ENCODE measurements at places on chromosomes 3 and 15. TPM values are rescaled to one million over a fixed set of nuclear protein-coding genes. Genes with fewer than 3 reads are reported as not detected.

- H3K4me3 ChIP-seq: no peak overlapping the region
- H3K36me3 ChIP-seq: peaks cover 3% of the 10 kb centered on the region
- DNase-seq: no peak
- H3K4me1 ChIP-seq: no peaks in the 10 kb centered on the region
Measured at GRCh38 chr3:11532931-11533391, 110.8 kb downstream of the VGLL4 start.

DNA sequence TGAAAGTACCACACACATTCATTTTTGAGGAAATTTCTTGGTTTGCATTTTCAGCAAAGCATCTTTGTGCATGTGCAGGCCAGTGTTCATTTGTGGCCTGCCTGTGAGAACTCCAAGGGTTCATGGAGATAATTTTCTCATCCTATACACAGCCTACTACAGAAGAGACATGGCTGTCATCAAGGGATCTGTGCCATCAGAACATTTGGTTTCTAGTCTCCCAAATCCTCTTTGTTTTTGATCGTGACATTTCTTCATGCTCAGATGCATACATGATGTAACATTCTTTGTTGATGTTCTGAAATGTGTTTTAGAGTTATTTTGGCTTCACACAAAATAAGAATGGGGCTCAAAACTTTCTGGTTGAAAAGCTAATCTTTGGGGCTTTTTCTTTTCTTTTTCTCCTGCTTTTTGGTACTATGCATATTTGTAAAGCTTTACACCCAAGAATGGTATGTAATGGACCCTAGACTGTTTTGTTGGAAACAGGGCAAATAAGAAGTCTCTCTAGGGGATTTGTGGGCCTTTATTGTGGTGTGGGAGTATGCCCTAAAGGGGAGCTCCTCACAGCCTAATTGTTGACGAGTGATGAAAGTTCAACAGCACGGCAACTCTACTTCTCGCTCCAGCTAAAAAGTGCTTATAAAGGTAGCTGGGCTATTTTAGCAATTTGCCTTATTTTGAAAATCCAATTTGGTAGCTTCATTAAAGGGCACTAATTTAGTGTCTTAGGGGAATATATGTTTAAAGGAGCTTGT, 3.2 kb upstream of the ARPP21 start:
- H3K4me3 ChIP-seq: no peak overlapping the region
- DNase-seq: no peak
- H3K27ac ChIP-seq: no peak overlapping the region
- H3K4me1 ChIP-seq: peaks cover 3% of the 10 kb centered on the region
- peaks cover 29% of the 10 kb centered on the region for H3K27me3 ChIP-seq
- peaks cover 2% of the 10 kb centered on the region for H3K36me3 ChIP-seq

GRCh38 chr3:154168998-154169795, 48.0 kb downstream of the ARHGEF26 start:
- no peak overlapping the region for H3K27ac ChIP-seq
- peaks cover 7% of the 10 kb centered on the region for H3K27me3 ChIP-seq
- H3K4me1 ChIP-seq: no peaks in the 10 kb centered on the region
- H3K36me3 ChIP-seq: no peaks in the 10 kb centered on the region
- H3K4me3 ChIP-seq: no peak overlapping the region

GRCh38 chr15:85337425-85338074, 42.9 kb upstream of the AKAP13 start:
- DNase-seq: no peak
- no peaks in the 10 kb centered on the region for H3K27me3 ChIP-seq
- peaks cover 6% of the 10 kb centered on the region for H3K36me3 ChIP-seq
- H3K4me3 ChIP-seq: no peak overlapping the region

- DNase-seq: no peak
- no peaks in the 10 kb centered on the region for H3K36me3 ChIP-seq
- H3K4me3 ChIP-seq: no peak overlapping the region
- H3K27me3 ChIP-seq: peaks cover 3% of the 10 kb centered on the region
- H3K4me1 ChIP-seq: peaks cover 2% of the 10 kb centered on the region
- H3K27ac ChIP-seq: no peak overlapping the region
Measured at GRCh38 chr15:65334586-65335231, 30.2 kb downstream of the RNU5B-1 start.

DNA sequence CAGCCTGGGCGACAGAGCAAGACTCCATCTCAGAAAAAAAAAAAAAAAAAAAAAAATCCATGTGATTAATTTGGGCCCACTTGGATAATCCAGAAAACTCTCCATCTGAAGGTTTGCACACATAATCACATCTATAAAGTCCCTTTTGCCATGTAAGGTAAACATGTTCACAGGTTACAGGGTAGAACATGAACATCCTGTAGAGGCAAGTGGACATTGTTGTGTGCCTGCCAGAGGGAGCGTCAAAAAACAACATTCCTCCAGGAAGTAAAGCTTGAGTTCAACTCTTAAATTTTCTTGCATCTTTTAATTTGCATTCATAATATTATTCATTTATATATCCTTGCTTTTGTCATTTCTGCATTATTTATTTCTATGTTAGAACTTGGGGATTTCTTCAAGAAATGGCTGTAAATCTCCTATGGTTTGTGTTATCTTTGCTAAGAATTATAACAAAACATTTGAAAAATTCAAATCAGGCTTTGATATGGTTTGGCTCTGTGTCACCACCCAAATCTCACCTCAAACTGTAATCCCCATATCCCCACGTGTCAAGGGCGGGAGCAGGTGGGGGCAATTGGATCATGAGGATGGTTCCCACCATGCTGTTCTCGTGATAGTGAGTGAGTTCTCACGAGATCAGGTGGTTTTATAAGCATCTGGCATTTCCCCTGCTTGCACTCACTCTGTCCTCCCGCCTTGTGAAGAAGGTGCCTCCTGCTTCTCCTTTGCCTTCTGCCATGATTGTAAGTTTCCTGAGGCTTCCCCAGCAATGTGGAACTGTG, 11.3 kb upstream of the TTBK2 start:
- peaks cover 2% of the 10 kb centered on the region for H3K27me3 ChIP-seq
- H3K4me3 ChIP-seq: no peak overlapping the region
- no peaks in the 10 kb centered on the region for H3K36me3 ChIP-seq
- H3K27ac ChIP-seq: no peak overlapping the region
- H3K4me1 ChIP-seq: no peaks in the 10 kb centered on the region

- no peaks in the 10 kb centered on the region for H3K27me3 ChIP-seq
- no peak for DNase-seq
- no peaks in the 10 kb centered on the region for H3K36me3 ChIP-seq
- no peaks in the 10 kb centered on the region for H3K4me1 ChIP-seq
Measured at GRCh38 chr3:110267304-110267845, 804.2 kb upstream of the NECTIN3 start.

- H3K27me3 ChIP-seq: no peaks in the 10 kb centered on the region
- no peak for DNase-seq
- no peak overlapping the region for H3K27ac ChIP-seq
- H3K4me3 ChIP-seq: no peak overlapping the region
Measured at GRCh38 chr15:88472225-88472624, 4.7 kb downstream of the MRPS11 start.

- no peaks in the 10 kb centered on the region for H3K4me1 ChIP-seq
- H3K36me3 ChIP-seq: no peaks in the 10 kb centered on the region
- no peak overlapping the region for H3K27ac ChIP-seq
Measured at GRCh38 chr3:181488536-181488935, 223.2 kb upstream of the SOX2 start.

DNA sequence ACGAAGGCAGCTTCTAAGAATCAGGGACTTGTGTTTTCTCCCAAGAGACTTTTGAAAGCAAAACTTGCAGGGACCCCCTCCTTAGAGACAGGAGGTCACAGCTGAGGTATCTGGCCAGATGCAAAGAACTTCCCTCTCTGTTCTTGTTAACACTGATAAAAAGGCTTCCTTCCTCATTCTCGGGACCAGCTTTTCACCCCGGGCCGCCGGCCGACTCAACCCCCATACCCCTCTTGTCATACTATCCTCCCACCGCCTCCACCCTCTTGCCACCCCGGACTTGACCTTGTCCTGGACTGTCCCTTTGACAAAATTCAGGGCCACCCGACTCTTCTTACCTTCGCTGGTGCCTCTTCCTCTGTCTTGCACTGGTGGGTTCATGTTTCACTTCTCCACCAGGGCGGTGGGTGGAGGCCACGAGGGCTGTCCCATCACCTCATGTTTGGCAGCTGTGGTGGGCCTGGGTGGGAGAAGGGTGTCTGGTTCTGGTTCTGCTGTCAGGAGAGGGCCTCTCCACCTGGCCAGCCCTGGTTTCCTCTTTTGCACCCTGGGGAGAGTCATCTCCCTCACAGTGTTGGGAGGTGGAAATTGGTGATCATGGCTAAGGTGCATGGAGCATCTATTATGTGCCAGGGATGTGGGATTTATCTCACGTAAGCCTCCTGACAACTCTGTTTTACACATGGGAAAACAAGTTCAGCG, 32.5 kb downstream of the BHLHE40 start:
- no peaks in the 10 kb centered on the region for H3K27me3 ChIP-seq
- peak overlapping the region; percentile 96 for H3K27ac ChIP-seq
- H3K4me1 ChIP-seq: peaks cover 93% of the 10 kb centered on the region
- peak; percentile 73 for DNase-seq
- peaks cover 4% of the 10 kb centered on the region for H3K36me3 ChIP-seq

DNA sequence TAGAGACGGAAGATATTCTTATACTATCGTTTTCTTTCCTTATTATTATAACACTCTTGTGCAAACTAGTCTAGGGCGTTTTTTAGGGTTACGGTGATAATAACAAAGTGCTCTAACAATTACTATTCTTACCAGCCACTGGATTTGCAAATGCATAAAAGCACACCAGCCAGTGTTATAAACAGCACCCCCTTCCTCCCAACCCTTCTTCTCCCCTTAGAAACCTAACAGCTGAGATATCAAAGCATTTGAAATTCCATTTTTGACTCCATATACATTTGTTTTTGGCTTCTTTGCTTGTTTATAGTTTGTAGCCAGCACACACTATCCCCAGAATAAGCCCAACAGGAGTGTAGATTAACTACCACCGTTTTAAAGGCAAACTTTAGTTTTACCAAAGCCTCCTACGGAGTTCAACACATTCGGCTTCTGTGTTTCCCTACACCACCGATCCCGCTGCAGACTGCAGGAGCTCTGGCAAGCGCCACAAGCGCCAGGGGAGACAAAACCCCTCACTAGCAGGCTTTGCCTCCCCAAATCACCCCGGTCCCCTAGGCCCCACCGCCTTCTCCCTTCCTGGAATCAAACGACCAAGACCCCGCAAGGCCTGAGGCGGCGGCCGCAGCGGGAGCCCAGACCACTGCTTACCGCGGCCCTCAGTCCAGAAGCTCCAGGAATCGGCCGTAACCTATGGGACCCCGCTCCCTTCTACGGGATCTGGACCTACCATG, 461 bp downstream of the COPB2 start:
- H3K27ac ChIP-seq: peak overlapping the region; percentile 96
- H3K27me3 ChIP-seq: no peaks in the 10 kb centered on the region
- peak; percentile 55 for DNase-seq
- H3K4me1 ChIP-seq: peaks cover 53% of the 10 kb centered on the region
- peaks cover 4% of the 10 kb centered on the region for H3K36me3 ChIP-seq

DNA sequence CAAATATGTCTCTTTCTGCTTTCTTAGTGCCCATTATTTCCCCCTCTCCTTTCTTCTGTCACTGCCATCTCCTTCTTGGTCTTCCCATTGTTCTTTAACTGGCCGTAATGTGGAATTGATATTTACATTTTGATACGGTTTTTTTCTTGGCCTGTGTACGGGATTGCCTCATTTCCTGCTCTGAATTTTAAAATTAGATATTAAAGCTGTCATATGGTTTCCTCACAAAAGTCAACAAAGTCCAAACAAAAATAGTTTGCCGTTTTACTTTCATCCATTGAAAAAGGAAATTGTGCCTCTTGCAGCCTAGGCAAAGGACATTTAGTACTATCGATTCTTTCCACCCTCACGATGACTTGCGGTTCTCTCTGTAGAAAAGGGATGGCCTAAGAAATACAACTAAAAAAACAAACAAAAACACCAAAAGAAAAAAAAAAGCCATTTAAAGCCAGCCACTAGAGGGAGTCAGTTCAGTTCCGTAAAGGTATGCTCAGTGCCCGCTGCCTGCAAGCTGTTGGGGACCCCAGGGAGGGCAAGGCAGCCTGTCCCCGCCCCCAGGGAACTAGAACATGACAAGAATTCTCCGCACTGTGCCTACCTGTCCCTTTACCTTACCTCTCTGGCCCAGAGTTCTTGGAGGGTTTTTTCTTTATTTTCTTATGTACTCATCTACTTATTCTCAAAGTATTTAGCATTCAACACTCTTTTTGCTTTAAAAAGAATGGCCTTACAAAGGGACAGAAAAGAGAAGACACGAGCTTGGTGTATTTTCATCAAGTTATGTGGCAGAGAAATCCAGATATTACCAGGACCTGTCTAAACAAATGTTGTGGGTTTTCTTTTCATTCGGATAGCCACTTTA, 30.0 kb upstream of the NR2E3 start:
- DNase-seq: peak; percentile 63
- H3K36me3 ChIP-seq: no peaks in the 10 kb centered on the region
- H3K4me1 ChIP-seq: peaks cover 27% of the 10 kb centered on the region
- peak overlapping the region; percentile 82 for H3K27ac ChIP-seq

- no peaks in the 10 kb centered on the region for H3K4me1 ChIP-seq
- no peak overlapping the region for H3K4me3 ChIP-seq
- no peaks in the 10 kb centered on the region for H3K36me3 ChIP-seq
- no peak overlapping the region for H3K27ac ChIP-seq
- no peaks in the 10 kb centered on the region for H3K27me3 ChIP-seq
Measured at GRCh38 chr3:167507954-167508353, 34.1 kb upstream of the SERPINI2 start.

The NR1I2 gene
- 0.26 TPM for total RNA-seq

The PATL2 gene
- 38.4 TPM for total RNA-seq

DNA sequence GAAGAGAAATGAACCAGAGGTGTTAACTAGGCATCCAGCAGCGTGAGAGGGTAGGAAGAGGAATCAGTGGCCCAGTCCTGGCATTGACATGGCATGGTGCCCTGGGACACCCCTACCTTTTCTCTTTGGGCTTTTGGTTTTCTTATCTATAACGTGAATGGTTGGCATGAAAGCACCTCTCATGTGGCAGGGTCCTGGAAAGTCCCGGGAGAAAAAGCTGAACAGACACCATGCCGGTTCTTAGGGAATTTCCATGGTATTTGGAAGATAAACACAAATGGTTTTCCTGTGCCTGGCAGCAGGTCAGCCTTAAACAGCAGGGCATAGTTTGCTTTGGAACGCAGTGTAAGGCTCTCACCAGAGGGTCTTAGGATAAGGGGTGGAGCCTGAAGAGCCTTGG, 15.4 kb downstream of the ARNT2 start:
- no peaks in the 10 kb centered on the region for H3K36me3 ChIP-seq
- peaks cover 22% of the 10 kb centered on the region for H3K27me3 ChIP-seq
- no peak for DNase-seq

DNA sequence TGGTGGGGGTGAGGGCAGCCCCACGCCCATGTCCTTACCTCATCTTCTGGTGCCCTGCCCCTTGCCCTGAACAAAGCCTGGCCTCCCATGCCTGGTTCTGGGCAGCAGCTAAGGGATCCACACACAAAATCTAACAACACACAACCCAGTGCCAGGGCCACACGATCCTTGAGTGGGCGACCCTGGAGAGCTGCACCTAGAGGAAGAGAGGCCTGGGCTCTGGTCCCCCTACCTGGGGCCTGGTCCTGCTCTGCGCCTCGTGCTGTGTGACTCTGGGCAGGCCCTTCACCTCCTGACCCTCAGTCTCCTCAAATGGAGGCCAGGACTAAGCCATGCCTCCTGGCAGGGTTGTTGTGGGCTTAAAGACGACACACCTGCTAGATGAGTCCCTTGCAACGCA, 20.0 kb upstream of the C3orf22 start:
- no peaks in the 10 kb centered on the region for H3K4me1 ChIP-seq
- H3K27ac ChIP-seq: no peak overlapping the region
- H3K36me3 ChIP-seq: no peaks in the 10 kb centered on the region
- no peak for DNase-seq

- no peaks in the 10 kb centered on the region for H3K4me1 ChIP-seq
- DNase-seq: no peak
- H3K27ac ChIP-seq: no peak overlapping the region
- H3K27me3 ChIP-seq: peaks cover 7% of the 10 kb centered on the region
- peaks cover 3% of the 10 kb centered on the region for H3K36me3 ChIP-seq
Measured at GRCh38 chr3:152113413-152113812, 155.3 kb upstream of the MBNL1 start.

Measured in activated CD8-positive, alpha-beta memory T cell treated with anti-CD3 and anti-CD28 coated beads, Interleukin-2, amount 10 ng/mL, durations not matched to agents 7 days and 5 days (primary cell).